ENCODE measurements at places on chromosomes 13 and 19.

- peak; percentile 49 for DNase-seq
Measured at GRCh38 chr19:23993440-23993839, 78.8 kb downstream of the ZNF726 start.

- DNase-seq = peak; percentile 2
Measured at GRCh38 chr13:103315711-103316110, 249.5 kb upstream of the SLC10A2 start.

DNA sequence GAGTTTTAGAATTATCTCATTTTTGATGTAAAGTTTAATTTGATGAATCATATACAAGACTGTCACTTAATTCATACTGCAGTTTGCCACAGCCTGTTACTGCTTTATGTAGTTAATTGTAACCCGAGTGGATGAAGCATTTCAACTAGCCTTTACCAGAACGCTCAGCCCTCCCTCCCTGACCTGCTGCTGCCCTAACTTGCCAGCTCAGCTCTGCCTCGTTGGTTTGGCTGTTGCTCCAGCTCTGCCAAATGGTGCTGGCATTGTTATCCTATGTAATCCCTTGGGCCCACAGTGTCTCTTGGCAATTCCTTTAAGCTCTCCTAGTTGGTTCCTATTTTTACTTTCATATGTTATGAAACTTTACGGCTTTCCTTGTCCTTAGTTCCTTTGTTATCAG is 113.3 kb downstream of the LMO7 start:
- DNase-seq = peak; percentile 40

GRCh38 chr19:41364524-41365391 is 809 bp upstream of the B9D2 start:
- DNase-seq = no peak

DNA sequence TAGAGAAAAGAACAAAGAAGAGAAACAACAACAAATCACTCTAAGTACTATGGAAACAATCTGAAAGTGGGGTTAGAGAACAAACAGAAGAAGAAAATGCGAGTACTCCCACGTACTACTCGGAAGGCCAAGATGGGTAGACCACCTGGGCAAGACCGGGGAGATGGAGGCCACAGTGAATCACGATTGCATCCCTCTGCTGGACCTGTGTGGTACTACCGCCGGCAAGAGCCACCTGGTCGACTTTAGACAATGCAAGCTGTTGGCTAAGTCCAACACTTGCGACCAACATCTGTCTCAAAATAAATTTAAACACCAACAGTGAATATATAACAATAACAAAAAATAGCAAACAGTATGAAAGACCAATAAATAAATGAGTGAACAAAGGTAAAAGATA is 45.5 kb upstream of the ZNF91 start:
- no peak for DNase-seq

Data from bronchial epithelial cell (primary cell).